Sciatic nerve (tissue), 2 donors: ENCODE measurements at places on chromosomes 4 and X. TPM values are rescaled to one million over a fixed set of nuclear protein-coding genes. Genes with fewer than 3 reads are reported as not detected.

The IKBKG gene
- total RNA-seq = 25.2 TPM

- DNase-seq = peak; percentile 32
These were observed 1180.8 kb downstream of the FSTL5 start for GRCh38 chr4:160983035-160983434.

DNA sequence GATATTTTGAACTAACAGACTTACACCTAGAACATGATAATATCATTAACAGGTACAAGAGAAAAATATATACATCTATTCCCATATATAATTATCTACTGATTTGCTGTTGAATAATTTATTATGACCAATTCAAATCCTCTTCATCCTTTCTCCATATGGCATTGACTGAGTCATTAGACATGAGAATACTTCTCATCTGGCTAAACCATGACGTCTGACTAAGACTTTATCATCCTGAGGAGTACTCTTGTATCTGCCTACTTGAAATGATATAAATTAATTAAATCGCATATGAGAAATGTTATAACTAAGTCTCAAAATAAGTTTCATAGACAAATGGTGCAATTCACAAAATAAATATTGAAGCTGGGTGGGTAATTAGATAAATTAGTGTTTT lies 67.4 kb downstream of the EMCN start:
- no peak for DNase-seq

The NEK1 gene
- total RNA-seq = 128 TPM

- DNase-seq = no peak
These were observed 1016.5 kb downstream of the SH3BGRL start for GRCh38 chrX:82218361-82218760.

GRCh38 chr4:35105486-35105885 lies 1138.8 kb downstream of the ARAP2 start:
- no peak for DNase-seq

DNA sequence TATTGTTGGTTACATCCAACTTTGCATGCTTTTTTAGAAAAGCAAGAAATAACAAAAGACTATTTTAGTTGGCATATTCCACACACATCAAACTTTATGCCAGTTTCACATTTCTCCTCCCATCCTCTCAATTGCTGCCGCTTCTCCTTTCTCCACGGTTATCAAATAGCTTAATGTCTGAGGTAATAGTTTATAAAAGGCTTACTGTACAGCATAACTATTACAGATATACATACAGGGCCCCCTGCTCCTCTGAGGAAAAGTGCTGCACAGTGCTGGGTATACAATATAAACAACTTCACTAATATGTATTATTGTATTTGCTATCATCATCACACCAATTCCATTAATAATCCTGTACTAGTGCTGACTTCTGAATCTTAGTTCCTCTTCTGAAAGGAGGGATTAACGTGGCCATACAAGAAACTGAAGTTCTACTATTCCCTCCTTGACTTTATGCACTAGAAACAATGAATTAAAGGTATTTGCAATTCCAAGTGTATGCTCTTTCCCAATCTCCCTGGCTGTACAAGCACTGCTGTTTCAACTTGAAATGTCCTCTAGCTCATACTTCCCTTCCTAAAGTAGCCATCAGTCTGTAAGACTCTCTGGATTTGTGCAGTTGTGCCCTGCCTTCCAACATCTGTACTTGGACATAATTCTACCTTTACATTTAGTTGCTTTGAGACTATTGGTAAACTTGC lies 2.5 kb downstream of the CCNI start:
- no peak for DNase-seq

The PNPLA4 gene
- 14.4 TPM for total RNA-seq

DNA sequence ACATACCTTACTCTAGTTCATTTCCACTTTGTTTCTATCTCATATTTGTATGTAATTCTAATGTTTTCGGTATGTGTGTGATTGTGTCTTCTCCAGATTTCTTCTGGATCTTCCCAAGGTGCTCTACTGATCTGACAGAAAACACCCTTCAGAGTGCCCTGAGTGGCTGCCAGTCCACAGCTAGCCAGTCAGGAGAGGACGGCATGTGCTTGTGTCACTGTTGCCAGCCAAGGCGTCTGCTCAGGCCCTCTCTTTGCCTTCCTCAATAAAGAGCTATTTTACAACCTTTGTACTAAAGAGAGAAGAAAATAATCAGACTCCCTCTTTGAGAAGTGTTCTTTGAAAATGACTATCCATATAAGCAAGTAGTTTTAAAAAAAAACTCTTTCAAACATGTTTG lies 29.0 kb downstream of the CD99L2 start:
- DNase-seq = no peak

GRCh38 chr4:139786494-139787354 lies 121.1 kb downstream of the MGST2 start:
- DNase-seq = no peak

GRCh38 chrX:118177708-118178107 lies 61.1 kb upstream of the KLHL13 start:
- DNase-seq = no peak

The LNX1 gene
- total RNA-seq = 7.9 TPM

DNA sequence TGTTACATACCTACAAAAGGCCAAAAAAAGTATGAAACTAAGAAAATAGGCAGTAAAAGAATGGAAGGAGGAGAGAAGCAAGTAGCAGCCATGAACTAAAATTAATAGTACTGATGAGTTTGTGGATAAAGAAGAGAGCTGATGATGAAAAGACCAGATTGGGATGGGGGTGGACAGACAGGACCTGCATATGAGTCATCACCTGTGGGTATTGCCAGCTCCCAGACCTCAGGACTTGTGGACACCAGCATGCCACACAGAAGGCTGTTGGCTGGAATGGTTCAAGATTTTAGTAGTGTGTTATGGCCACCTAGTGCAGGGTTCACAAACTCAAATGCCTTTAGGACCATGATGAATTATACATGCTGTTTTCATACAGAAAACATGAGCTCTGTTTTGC lies 58.9 kb downstream of the ARX start:
- DNase-seq = no peak

DNA sequence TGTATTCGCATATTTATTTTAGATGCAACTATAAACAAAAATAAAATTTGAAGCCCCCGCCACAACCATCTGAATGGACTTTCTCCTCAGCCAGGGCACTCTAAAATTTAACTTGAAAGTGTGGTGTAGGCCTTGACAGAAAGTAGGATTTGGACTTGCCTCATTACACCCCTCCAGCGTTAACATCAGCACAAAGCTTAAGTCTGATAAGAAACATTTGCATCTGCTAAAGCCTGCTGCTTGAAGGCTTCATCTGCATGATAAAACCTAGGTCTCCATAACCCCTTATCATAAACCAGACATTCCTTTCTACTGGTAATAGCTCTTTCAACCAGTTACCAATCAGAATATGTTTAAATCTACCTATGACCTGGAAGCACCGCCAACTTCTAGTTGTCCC lies 1046.5 kb downstream of the FAT4 start:
- no peak for DNase-seq

DNA sequence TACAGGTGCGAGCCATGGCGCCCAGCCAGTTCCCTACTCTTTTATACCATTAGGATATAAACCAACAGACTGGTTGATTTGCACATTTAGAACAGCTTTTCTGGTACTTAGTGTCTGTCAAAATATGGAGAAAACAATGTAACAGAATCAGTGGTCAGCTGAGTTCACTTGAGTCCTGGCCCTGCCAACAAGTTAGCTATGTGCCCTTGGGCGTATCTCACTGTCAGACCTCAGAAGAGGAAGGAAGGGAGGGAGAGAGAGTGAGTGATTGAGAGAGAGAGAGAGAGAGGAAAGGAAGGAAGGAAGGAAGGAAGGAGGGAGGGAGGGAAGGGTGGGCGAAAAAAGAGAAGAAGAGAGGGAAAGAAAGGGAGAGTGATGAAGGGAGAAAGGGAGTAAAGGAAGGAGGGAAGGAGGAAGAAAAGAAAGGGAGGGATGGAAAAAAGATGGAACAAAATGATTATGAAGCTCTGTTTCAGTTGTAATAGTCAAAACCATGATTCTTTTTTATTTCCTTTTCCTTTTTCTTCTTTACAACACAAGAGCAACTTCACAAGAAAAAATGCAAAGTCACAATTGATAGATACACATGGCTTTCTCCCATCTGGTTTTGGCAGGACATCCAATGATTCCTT lies 55.7 kb upstream of the PDGFRA start:
- DNase-seq = no peak

The USO1 gene
- 64.1 TPM for total RNA-seq

DNA sequence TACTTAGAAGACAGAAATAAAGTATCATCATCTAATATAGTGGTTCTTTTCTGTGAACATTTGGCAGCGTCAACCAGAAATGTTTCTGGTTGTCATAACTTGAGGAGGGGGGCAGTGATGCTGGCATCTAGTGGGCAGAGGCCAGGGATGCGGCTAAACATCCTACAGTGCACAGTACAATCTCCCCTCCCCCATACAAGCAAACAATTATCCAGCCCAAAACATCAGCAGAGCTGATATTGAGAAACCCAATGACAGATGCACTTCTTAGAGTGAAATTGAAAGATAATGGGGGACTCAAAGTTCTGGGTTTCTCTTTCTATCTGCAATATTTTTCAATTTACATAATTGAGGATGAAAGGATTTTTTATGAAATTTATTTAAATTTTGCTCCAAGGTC lies 1.9 kb upstream of the EIF1AX start:
- no peak for DNase-seq

GRCh38 chr4:108483079-108483478 lies 137.3 kb upstream of the RPL34 start:
- no peak for DNase-seq

GRCh38 chrX:151287954-151288353 lies 109.1 kb upstream of the VMA21 start:
- no peak for DNase-seq

The USP26 gene
- total RNA-seq = not detected

DNA sequence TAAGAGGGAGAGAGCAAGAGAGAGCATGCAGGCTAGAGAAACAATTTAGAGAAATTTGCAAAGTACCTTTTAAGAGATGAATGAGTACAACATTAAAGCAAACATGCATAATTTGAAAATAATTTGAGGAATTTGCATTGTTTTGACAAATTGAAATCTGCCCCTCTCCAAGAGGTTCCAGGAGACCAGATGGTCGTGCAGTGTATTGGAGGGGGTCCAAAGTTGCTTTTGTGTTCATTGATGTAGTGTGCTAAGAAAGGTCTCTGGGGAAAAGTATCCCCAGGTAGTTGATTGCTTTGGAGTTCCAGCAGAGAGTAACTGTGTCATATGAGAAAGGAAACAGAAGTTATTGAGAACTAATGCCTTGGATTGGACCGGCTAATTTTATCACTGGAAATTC lies 635.0 kb upstream of the TENM3 start:
- no peak for DNase-seq

GRCh38 chrX:10582215-10582733 lies 38.1 kb downstream of the MID1 start:
- DNase-seq = no peak

DNA sequence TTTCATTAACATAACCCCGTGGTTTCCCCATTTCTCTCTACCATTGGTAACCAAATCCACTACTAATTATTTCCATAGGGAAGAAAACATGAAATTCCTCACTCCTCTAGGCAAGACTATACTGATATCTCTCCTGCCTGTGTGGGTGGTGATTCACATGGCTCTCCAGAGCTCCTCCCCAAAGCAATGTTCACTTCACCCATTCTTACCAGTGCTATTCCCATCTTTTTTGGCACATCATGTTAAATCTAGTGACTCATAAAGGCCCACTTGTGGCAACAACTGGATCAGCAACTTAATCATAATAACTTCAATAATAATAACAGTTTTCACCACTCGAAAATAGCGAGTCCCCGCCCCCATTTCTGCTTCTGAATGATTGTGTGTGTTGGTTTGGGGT lies 6.1 kb upstream of the HCCS start:
- no peak for DNase-seq

GRCh38 chr4:6658209-6658595 lies 17.7 kb downstream of the MRFAP1 start:
- DNase-seq = no peak

The ABCB7 gene
- 23.5 TPM for total RNA-seq

The RBMXL3 gene
- total RNA-seq = not detected

The PRPS2 gene
- total RNA-seq = 45.1 TPM

- DNase-seq = no peak
These were observed 567.9 kb downstream of the INPP4B start for GRCh38 chr4:142278171-142278570.

The PIR gene
- total RNA-seq = 36.1 TPM

- no peak for DNase-seq
These were observed 187.7 kb upstream of the NUDT10 start for GRCh38 chrX:51144828-51145442.

- DNase-seq = no peak
These were observed 43.2 kb downstream of the GALNT7 start for GRCh38 chr4:173211838-173212237.

DNA sequence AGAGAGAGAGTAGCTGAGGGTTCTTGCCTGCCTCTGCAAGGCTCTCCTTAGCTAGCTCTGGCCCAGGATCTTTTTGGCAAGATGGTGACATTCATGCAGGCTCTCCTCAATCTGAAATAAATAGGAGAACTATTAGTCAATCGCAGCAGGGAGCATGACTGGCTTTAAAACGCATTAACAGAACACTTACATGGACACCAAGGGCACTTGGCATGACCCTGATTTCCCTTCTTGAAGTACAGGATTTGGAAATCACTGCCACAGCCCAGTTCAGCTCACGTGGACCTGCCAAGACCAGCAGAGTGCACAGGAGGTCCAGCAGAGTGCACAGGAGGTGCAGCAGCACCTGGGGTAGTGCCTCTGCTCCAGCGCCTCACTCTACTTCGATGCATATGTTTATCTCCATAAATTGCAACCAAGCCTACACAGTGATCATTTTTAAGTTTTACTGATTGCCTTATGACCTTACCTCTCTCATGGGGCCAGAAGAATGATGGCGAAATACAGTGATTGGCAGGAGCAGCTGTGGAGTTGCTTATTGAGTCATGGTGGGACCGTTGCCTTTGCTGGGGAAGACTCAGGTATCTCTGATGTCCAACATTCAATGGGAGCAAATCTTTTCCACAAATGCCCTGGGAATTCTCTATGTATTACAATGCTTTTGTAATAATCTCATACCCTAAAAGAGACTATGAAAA lies 122.4 kb downstream of the SYNPO2 start:
- no peak for DNase-seq

DNA sequence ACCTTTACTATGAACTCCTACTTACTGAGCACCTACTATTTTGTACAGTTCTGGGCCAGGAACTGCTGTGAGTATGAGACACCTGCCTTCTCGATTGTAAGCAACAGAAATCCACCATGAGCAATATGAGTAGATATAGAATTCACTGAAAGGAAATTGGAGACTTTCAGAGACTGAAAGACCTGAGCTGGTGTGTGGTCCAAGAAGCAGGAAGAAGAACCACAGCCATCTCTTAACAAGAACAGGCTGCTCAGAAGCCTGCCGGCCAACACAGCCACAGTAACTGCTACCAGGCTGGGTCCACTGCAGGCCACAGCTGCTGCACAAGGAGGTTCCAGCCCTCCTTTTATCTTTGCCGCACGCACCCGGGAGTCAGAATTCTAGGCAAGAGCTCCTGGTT lies 10.8 kb upstream of the ACSL1 start:
- DNase-seq = no peak

The PAGE2B gene
- not detected for total RNA-seq

The FGG gene
- total RNA-seq = not detected
